ENCODE measurements at places on chromosomes 1 and 21. TPM values are rescaled to one million over a fixed set of nuclear protein-coding genes. Genes with fewer than 3 reads are reported as not detected.

Gene FOXO6
- total RNA-seq = 0.66 TPM

Gene CD2
- total RNA-seq = not detected

Gene LEFTY2
- not detected for total RNA-seq

Gene ADORA1
- total RNA-seq = not detected

Gene ZNF281
- 31.1 TPM for total RNA-seq
